ENCODE measurements at places on chromosomes 6 and 20.

GRCh38 chr20:34062570-34063482 is 49.2 kb downstream of the EIF2S2 start:
- no peak for DNase-seq

- peak; percentile 15 for DNase-seq
Observed at GRCh38 chr6:134882426-134883038, 67.4 kb downstream of the ALDH8A1 start.

GRCh38 chr6:159789377-159790148 is at the start of gene TCP1:
TCP1 (minus strand) TSS chr6:159789602; CDS start chr6:159789468, 134 bp downstream.
- DNase-seq, result peak; percentile 100

GRCh38 chr6:1415416-1416063 is 26.2 kb downstream of the FOXF2 start:
- DNase-seq, result no peak

DNA sequence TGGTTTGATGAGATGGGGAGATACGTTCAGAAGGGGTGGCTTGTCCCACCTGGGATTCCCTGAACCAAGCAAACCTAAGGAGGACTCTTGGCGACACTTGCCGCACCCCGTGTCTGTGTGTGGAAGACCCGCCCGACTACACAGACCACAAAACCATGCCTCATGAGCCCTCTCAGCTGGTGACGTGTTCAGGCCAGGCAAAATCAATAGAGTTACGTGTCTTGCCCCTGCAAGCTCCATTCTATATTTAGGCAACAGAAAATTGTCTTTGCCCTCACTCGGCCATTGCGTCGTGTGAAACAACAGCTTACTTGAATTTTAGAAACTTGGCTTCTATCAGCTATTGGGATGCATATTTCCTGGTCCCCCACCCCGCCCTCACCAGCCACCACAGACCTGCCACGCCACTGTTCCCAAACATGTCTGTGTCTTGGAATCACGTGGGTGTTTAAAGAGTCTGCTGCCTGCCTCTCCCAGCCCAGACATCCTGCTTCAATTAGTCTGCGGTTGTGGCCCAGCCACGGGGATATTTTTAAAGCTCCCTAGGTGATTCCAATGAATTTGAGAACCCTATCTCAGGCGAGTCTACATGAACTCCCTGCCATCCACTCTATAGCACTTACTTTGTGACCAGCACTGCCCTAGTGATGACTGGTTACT is 279.2 kb upstream of the EXOC2 start:
- DNase-seq, result no peak

DNA sequence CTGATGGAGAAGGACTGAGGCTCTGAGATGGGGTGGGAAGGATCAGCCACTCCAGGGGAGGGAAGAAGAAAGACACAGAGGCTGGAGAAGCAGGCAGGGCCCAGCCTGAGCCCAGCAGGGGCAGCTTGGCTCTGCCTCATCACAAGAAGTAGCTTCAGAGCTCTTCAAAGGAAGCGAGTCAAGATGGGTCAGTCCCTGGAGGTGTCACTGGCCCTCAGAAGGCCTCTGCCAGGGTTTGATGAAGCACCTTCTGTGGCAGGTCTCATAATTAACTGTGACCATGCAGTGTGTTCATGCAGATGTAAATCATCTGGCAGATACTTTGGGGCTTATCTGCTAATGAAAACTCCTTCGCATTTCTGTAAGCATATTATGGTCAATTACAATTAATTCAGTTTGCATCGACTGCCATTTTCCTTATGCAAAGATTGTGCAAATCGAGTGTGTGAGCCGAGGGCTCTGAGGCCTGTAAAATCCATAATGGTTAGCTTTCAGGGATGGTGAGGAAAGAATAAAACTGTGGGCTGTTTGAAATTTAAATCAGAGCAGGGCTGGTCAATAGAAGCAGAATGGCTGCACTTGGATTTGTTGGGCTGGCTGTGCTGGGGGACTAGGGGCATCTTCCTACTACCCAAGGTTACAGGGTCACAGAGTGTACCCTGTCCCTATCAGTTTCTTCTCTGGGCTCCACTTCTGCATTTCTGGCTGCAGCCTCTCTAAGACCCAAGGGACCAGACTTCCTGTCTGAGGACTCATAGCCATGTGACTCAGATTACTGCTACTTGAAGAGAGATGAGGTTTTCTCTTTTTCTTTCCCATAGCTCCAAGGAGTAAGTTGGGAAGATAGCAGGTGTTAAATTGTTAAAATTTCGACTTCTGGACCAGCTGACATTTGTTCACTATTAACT is 376.6 kb downstream of the DHX35 start:
- DNase-seq, result no peak

- DNase-seq, result no peak
Observed at GRCh38 chr6:68876792-68877493, 241.9 kb downstream of the ADGRB3 start.

DNA sequence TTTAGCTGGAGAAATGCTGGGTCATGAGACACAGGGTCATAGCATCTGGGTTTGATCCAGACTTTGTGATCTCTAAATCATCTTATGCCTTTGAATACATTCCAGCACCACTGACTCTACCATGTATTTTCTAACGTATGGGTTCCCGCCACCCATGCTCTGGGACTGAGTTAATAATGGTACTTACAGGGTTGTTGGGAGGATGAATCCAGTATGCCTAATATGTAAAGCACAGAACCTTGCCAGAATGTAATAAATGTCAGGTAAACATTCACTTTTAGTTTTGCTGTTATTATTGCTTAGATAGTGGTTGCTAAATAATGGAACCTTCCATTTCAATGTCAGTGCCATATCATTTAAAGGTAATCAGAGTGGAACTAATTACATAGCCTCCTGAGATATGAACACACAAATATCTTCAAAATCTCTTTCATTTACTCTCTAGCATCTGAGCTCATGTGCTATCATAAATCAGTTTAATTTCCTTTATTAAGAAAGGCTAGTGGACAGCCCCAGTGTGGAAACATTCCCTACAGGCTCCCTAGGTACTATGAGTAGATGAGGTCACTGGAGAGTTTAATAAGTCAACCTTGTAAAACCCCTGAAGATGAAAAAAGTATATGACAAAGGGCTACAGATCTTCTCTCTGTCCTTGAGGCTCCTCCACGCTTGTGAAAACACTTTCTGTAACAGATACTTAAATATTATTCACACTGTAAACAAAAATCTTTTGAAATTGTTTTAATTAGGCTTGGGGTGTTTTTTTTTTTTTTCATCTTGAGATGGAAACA is 226.6 kb downstream of the ALDH8A1 start:
- no peak for DNase-seq

- no peak for DNase-seq
Observed at GRCh38 chr6:37162740-37163139, 7.2 kb upstream of the PIM1 start.

- DNase-seq, result peak; percentile 47
Observed at GRCh38 chr20:32674362-32674789, 635 bp upstream of the C20orf203 start.

DNA sequence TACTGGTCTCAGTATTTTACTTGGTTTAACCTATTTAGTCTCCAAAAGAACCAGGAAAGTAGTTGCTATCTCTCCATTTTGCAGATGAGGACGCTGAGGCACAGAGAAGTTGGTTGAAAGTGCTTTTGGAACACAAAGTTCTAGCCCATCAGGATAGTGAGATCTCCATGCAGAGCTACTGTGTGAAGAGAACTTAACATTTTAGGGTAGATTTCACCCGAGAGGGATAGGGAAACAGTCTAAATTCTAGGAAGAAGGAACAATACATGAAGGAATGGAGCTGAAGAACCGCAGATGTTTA is 65.1 kb downstream of the PHACTR2 start:
- no peak for DNase-seq

- no peak for DNase-seq
Observed at GRCh38 chr6:108714101-108714765, 134.0 kb upstream of the ARMC2 start.

DNA sequence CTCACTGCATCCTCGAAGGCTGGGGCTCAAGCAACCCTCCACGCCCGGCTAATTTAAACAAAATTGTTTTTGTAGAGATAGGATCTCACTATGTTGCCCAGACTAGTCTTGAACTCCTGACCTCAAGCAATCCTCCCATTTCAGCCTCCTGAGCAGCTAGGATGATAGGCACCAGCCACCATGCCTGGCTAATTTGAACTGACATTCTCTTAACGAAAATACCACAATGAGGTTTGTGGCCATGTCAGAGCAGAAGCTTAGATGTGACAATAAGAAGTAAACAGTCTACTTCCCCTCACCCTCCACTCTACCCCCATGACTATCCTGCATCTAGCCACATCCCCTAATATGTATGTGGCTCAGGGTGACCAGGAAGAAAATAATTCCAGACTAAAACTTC is 74.8 kb upstream of the PLCB4 start:
- DNase-seq, result no peak

DNA sequence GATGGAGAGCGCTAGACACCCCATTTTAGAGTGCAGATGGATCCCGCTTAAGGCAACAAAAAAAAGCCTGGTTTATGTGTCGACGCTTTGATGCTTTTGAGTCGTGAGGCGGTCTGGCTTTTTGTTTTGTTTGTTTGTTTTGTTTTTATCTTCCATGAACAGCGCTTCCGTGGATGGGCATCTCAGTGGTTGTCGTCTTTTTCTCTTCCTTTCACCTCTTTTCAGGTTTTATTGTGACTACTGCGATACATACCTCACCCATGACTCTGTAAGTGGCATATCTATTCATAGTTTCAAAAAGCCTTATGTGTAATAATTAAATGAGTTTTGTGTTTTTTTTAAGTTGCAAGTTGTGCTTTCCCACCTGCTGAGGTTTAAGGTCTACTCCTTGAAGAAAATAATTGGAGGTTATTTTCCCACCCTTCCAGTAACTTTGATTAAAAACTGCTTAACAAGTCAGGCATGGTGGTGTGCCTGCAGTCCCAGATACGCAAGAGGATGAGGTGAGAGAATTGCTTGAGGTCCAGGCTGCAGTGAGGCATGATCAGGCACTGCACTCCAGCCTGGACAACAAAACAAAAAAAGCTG is 476 bp downstream of the SNRPC start:
- DNase-seq, result no peak

DNA sequence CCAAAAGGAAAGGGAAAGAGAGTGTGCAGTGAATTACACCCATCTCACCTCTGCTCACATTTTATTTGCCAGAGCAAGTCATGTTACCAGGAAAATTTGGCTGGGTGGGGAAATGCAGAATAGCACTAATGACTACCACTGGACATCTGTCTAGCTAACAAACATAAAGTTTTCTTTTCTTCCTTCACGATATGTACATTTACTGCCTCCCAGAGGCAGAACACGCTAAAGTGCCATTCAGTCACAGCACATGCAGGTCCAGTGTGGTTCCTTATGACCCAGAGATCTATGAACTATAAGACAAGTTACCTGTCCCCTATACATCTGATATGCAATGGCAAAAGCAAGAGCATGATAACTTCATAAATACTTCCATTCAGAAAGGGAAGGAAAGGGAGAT is 194.1 kb downstream of the OGFRL1 start:
- no peak for DNase-seq

- no peak for DNase-seq
Observed at GRCh38 chr6:122276637-122277036, 122.8 kb upstream of the HSF2 start.

- DNase-seq, result no peak
Observed at GRCh38 chr6:118869350-118869749, 24.6 kb upstream of the ASF1A start.

DNA sequence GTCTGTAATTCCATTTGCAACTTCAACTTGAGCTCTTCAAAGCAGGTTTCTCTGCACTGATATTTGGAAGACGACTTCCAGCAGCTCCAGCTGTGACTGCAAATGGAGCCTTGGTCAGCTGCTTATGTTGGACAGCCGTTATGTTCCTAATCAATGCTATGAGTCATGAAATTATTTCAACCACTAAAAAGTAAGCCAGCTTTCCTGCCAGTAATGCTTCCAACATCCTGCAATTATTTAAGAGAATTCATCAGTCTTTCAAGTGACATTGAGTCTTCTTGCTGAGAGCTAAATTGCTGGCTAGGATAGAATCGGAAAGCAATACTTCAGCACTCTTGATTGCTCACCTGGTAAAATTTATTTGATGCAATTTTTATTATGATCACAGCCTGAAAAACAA is 375.7 kb downstream of the MMUT start:
- DNase-seq, result no peak

GRCh38 chr20:53346335-53346648 is 247.3 kb downstream of the ZNF217 start:
- no peak for DNase-seq

- DNase-seq, result no peak
Observed at GRCh38 chr20:51169813-51170212, 146.9 kb upstream of the KCNG1 start.

DNA sequence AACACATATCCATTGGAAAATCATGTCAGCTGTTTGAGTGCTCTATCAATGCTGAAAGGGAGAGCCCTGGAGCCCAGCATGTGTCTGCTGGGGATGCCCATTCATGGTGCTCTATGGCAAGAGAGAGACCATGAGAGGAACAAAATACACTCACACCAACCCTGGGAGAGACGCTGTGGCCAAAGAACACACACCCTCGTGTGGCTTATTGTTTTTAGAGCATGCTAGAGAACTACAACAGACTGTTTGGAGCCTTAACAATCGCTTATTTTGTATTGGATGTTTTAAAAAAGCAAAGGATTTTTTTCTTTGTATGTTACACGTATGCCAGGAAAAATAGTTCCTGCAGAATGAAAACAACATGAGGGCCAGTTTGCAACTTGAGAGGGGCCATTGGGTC is 151.0 kb downstream of the SLC24A3 start:
- DNase-seq, result no peak

DNA sequence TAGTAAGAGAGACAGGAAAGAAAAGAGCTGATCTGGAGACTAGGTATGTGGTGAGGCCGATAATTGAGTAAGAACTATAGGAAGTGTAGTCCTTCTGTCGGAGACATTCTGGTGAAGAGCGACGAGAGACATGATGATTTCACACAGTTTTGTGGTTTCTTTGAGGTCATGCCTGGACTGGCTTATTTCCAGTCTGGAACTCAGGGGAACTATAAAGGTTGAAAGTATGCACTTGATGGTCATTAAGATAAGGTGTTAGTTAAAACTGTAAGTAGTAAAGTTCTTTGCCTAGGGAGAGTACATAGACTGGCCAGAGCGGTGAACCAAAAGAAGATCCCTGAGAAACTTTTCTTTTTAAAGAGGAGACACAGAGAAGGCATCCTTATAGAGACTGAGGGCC is 68.8 kb downstream of the RFX6 start:
- DNase-seq, result no peak

DNA sequence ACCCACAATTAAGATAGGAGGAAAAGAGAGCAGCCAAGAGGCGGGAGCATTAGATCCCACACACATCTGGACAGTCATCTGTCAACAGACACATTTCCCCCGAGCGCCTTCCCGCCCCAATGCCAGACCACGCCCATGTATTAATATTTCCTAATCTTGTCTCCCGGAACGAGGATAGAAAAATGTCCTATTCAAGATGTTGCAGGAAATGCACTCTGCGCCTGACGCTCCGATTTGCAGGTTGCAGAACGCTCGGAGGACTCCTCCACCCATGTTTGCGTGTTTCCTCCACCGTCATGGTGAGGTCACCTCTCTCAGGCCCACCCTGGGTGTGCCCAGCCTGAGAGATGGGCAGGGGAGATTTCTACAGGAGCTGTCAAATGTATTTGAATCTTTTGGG is 215.2 kb downstream of the TAF4 start:
- DNase-seq, result no peak

- peak; percentile 6 for DNase-seq
Observed at GRCh38 chr6:42279144-42279781, 61.6 kb upstream of the MRPS10 start.

- no peak for DNase-seq
Observed at GRCh38 chr20:50459124-50459918, 50.9 kb upstream of the PTPN1 start.

Data from stimulated activated naive CD4-positive, alpha-beta T cell treated with Interleukin-2 at 50 U/mL for 16 hours (primary cell).